NCI-H1417 treated with DMSO at 0.1 percent for 48 hours (cell line): ENCODE measurements at places on chromosomes 1 and 21.

DNA sequence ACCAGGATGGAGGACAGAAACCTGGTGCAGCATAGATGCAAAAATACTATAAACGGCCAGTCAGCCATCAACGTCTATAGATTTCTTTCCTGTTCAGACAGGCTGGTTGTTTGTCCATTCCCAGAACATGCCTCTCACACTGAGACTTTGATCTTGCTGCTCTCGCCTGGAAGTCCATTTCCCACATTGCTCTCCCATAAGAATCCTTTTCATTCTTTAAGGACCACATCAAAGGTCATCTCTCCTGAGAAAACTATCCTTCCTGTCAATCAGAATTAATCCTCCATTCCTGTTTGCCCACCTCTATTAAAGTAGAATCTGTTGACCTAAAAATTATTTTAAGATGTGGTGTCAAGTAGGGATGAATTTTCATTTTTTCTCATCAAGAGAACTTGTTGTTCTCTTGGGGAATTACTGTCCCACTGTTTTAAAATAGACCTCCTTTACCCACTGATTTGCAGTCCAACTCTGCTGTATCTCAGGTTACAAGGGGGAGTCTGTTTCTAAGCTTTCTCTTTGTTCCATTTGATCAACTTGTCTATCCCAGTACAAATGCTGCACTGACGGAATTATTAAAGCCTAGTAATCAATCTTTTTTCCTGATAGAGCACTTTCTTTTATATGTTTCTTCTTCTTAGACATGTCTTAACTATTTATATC lies 172.7 kb downstream of the PATJ start:
- no peak for DNase-seq

- no peak for DNase-seq
Observed at GRCh38 chr1:97901017-97901658, 19.7 kb downstream of the DPYD start.

- no peak for DNase-seq
Observed at GRCh38 chr1:219385787-219386427, 212.2 kb downstream of the LYPLAL1 start.

DNA sequence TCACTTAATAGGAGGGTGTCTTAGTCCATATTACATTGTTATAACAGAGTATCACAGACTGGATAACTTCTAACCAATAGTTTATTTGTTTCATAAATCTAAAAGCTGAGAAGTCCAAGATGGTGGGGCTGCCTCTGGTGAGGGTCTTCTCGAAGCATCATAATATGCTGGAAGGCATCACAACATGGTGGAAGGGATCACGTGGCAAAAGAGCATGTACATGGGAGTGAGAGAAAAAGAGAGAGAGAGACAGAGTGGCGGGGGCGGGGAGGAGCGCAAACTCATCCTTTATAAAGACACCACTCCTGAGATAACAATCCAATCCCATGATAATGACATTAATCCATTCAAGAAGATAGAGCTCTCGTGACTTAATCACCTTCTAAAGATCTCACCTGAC lies 31.5 kb downstream of the CFHR5 start:
- DNase-seq = no peak

DNA sequence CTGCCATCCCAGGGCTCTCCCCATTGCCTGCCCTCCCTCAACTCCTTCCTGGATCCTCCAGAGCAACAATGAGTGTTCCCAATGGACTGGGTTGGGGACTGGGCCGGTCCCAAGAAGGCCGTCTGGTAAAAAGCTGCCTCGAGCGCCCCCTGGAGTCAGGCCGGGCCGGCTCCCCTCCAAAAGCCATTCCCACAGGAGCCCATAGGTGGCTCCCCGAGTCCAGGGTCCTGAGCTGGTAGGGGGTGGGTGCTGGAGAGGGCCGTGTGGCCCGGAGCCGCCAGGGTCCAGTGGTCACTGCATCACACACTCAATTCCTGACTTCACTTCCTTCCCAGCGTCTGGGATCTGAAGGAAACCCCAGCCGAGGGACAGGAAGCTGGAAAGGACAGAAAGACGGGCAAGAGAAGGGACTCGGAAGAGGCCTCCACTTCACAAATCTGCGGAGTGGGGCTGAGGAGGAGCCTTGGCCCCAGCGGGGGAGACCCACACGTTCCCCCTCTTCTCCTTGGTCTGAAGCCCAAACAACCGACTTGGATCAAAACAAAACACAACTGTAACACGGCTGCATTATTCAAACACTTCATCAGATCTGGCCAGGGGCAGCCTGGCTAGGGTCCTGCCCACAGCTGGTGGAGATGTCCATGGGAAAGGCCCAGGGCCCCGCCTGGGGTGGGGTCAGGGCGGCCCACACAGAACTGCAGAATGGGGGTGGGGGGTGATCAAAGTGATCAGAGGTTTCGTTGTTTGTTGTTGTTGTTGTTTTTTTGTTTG lies 10.9 kb upstream of the ALDH4A1 start:
- no peak for DNase-seq

DNA sequence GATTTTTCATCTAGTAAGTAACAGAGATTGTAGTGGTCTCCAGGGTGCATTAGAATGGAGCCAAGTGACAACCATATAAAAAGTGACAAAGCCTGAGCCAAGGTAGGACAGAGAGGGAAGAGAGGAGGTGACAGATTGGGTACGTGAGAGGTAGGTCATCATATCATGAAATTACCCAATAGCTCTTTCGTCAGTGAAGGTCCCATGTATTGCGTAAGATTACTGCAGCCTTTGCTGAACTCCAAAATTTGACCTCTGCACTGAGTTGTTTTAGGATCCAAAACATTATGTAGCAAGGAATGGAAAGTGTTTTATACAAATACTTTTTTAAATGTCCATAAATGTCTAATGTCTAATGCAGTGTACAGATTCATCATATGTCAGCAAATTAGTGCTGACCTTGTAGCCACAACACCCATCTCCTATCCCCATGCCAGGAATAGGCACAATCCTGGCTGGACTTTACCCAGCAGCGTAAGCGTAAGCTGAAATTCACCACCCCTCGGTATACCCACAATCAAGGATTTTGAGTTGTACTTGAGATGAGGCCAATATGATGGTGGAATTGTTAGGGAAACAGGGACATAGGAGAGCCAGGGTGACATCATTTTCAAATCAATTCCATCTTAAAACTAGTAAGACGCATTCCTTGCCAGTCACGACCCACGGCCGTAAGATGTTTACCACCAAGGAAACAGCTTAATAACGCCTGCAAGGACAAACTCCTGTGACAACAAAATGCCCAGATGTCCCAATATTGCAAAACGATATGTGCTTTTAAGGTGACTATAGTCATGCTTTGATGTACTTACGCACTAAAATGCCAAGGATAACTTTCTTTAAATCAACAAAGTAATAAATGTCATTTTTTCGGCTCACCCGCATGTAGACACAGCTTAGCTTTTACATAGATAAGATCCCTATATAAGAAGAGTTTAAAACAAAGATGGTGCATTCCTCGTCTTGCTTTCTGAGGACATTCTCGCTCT lies 38.1 kb upstream of the GREM2 start:
- DNase-seq = no peak

GRCh38 chr1:54230507-54231339 lies 30.8 kb downstream of the MRPL37 start:
- DNase-seq = no peak

- no peak for DNase-seq
Observed at GRCh38 chr1:115164484-115164883, 75.2 kb upstream of the TSPAN2 start.

- DNase-seq = no peak
Observed at GRCh38 chr1:40755067-40755466, 28.5 kb upstream of the KCNQ4 start.

- no peak for DNase-seq
Observed at GRCh38 chr1:30805304-30806003, 47.9 kb upstream of the LAPTM5 start.

DNA sequence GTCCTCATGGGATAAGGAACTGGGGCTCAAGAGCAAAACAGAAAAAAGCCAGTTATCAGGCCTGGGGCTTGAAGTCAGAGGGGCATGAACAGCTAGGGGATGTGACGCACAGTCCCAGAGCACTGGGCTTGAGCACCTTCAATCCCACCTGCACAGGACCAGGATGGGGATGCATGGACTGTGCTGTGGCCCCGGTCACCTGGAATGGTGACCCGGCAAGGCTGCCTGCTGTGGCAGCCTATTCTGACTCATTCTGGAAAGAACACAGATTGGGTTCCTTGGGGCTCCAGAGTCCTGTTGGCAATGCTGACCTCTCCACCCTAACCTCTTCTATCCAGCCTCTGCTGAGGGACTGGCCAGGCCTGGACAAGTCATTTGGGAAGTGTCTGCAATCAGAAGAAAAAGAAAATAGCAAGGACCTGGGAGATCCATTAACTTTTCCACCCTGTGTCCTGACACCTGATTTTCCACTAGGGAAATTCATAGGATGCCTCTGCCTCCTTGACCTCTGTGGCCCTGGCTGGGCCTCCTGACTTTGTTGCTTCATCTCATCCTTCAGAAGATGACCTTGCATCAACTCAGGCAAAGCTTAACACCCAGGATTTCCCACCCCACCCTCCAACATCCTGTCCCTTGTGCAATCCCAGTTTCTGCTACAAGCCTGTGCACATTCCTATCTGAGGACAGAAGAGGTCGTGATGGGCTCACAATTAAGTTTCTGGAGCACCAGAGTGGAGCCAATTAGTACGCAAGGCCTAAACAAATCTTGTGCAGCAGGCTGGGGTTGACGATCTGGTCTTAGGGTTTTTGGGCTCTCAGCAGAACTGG lies 17.9 kb upstream of the FMOD start:
- DNase-seq = no peak

GRCh38 chr1:153155541-153155940 lies 4.9 kb upstream of the SPRR2G start:
- DNase-seq = no peak

GRCh38 chr1:173506437-173506836 lies 29.3 kb downstream of the PRDX6 start:
- no peak for DNase-seq

DNA sequence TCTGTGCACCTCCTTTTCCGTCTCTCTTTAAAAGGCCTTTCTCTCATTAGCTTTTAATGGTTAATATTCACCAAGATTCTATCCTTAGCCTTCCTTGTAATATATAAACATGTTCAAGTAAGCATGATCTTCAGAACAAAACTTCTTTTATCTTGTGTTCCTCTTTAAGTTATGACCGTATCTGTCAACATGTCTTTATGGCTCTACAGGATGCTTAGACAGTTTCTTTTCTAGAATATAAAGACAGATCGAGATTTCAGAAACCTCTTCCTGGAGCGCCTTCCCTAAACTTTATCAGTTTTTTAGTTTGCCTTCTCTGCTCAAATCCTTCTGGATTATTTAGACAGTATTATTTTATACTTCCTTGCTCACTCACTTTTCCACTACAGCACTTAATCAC lies 7.2 kb downstream of the RO60 start:
- DNase-seq = no peak

- DNase-seq = no peak
Observed at GRCh38 chr1:215198021-215198420, 115.5 kb downstream of the KCNK2 start.

- DNase-seq = no peak
Observed at GRCh38 chr1:4086921-4087320, 186.8 kb upstream of the C1orf174 start.

GRCh38 chr1:154743526-154744036 lies 126.5 kb downstream of the KCNN3 start:
- DNase-seq = no peak

GRCh38 chr1:158071138-158071537 lies 77.7 kb downstream of the KIRREL1 start:
- no peak for DNase-seq

GRCh38 chr1:179814546-179814838 lies 63.1 kb downstream of the TOR1AIP2 start:
- no peak for DNase-seq

GRCh38 chr1:156245451-156246232 lies 2.2 kb downstream of the PAQR6 start:
- no peak for DNase-seq

- no peak for DNase-seq
Observed at GRCh38 chr1:6212193-6212959, 6.5 kb downstream of the RNF207 start.

GRCh38 chr1:7253118-7253480 lies 467.8 kb downstream of the CAMTA1 start:
- no peak for DNase-seq

DNA sequence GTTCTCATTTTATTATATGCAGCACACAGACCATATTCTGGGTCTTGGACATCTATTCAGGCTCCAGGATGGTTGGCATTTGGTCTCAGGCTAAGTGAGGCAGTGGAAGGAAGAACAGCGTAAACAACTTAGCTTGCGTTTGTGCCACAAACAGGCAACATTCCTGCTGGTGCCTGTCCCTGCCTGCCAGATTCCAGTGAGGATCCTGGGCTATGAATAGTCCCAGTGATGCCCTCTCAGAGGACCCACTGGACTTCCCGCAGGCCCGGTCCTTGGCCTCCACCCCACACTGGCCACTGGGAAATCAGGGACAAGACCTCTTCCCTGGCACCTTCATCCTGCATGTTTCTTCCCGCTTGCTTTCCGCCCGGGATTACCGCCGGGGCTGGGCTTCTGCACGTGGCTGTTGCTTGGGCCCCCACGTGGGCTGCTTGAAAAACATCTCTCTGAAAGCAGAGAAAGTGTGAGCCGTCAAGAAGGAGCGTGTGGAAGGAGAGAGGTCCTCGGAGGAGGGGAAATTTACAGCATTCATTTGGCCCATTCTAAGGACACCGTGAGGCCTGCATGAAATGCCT lies 145.1 kb upstream of the WNT4 start:
- DNase-seq = no peak

DNA sequence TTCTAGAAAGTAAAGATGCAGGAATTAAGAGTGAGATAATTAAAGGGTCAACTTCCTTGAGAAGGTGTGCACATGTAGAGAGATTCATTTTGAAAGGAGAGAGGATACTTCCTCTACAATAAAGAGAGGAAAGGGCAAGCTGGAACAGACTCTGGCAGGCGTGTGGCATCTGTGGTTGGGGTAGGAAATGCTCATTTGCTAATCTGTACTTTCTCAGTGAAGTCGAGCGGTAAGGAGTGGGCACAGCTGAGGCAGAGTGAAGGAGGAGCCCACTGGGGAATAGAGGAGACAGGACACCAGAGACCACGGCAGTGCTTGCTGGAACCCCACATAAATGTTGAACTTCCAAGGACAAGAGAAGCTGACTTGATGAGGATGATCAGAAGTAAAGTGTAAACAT lies 49.1 kb downstream of the PCSK9 start:
- no peak for DNase-seq

DNA sequence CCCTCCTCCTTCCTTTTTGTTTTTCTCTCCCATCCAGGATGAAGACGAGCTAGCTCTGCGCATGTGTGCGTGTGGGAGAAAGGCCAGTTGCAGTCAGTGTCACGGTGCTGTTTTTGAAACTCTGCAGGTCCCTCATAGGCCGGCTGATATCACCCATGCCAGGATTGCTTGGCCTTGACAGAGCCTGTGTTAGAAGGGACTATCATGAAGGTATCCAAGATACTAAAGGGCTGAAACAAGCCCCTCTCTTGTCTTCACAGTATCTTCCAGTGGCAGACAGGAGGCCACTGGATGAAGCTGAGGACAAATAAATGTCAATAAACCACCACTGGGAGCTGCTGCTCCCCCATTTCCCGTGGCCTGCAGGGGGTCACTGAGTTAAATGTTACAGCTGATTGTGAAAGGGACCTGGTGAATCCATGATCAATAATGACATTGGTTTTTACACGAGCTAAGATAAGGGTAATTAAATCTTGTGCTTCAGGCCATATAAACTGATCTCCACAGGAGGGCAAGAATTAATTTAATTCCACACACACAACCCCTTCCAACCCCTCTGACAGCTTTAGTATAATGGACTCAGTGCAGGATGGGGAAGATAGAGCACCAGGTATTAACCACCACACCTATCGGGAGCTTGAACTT lies 64.6 kb upstream of the TARBP1 start:
- DNase-seq = no peak

- DNase-seq = no peak
Observed at GRCh38 chr1:21174230-21174629, 2.5 kb downstream of the EIF4G3 start.

GRCh38 chr1:183418696-183419095 lies 516 bp upstream of the NMNAT2 start:
- DNase-seq = no peak
